Skeletal muscle cell (primary cell): ENCODE measurements at places on chromosomes 1 and 21.

- peak; percentile 15 for DNase-seq
Observed at GRCh38 chr21:34227386-34227852, 136.4 kb upstream of the KCNE2 start.

DNA sequence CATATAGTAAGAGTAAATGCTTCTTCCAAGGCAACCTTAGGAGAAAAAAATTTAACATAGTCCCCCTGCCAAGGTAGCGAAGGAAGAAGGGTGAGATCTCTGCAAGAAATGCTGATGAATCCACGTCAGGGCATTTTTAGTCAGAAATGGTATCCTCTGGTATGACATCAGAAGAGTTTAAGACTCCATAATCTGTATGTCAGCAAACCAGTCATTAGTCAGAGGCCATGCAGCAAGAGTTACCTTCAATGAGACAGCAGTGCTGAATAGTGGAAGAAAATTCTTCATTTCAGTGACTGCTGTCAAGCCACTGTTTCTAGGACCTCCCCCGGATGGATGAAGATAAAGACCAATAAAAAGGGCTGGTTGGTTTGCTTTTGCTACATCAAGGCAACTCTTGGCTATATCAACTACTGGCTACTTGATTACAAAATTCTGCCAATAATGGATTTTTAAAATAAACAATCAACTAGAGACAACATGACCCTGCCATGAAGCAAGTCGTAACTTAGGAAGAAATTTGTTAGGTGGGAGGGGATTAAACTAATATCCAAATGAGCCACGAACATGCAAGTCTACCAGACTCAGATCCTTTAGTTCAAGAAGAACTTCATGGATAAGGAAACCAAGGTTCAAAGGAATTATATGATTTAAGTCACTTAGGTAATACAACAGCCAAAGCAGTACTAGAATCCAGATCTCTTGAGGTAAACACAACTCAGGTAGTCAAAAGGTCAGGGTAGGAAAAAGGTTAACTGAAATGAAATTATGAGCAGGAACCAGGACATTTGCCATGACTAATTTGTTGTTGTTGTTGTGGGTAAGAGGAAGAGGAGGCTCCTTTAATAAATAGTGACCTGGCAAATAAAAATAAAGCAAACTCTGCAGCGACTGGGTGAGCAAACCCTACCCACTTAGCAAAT lies 25.6 kb upstream of the GUCA2A start:
- no peak for DNase-seq

DNA sequence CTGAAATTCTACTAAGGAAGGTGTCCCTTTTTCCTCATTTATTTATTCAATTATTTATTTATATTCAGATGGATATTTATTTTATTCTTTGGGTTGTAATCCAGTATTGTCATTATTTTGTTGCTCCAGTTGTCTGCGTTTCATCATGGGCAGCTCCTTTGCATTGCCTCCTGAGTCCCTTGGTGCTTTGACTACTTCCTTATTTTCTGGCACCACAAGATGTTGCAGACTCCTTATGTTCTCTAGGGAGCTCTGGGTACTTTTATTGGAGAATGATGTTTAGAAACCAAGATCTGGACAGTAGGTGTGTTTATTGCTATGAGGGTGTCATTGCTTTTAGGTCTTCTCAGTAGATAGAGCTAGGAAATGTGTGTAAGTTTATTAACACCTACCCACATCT lies 59.9 kb upstream of the ERRFI1 start:
- DNase-seq: no peak

- peak; percentile 35 for DNase-seq
Observed at GRCh38 chr1:28437264-28437923, 67.9 kb downstream of the PHACTR4 start.

GRCh38 chr1:217525773-217526490 lies 105.0 kb downstream of the GPATCH2 start:
- DNase-seq: no peak

- DNase-seq: no peak
Observed at GRCh38 chr1:153763365-153764225, 11.6 kb upstream of the SLC27A3 start.

GRCh38 chr1:92363401-92363800 lies 64.5 kb downstream of the RPAP2 start:
- no peak for DNase-seq

- DNase-seq: no peak
Observed at GRCh38 chr1:202129453-202130296, 7.0 kb downstream of the GPR37L1 start.
